ENCODE measurements at places on chromosomes 5 and 9.

DNA sequence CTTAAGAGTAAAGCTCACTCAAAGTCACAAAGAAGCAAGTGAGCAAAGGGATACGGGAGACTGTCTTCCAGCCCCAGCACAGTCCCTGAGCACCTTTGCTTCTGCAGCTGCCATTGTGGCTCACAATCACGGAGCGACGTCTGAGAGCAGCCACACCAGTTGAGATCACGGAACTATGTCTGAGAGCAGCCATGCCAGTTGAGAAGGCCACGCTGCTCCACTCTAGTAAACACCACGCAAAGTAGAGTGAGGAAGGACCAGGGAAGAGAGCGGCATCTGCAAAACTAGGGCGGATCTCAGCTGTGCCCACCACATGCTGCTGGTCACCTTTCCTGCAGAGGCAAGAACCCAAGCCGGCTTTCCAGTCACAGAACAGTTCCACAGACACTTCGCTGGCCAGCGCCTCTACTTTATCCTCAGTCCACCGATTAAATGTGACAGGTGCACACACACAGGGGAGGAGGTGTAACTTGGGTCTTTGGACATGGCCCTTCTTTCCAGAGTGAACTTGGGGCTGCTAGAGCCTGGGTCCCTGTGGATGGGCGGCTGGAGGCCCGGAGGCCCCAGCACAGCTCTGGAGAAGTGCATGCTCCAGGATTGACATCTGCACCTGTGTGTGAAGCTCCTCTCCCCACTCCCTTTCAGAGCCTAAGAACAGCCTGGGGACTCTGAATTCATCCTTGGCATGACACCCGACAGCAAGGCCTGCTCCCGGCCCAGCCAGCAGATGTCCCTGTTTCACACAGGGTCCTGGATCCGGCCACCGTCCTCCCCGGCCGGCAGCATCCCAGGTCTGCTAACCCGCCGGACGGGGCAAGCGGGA lies 324.9 kb upstream of the IRX4 start:
- no peak for DNase-seq

DNA sequence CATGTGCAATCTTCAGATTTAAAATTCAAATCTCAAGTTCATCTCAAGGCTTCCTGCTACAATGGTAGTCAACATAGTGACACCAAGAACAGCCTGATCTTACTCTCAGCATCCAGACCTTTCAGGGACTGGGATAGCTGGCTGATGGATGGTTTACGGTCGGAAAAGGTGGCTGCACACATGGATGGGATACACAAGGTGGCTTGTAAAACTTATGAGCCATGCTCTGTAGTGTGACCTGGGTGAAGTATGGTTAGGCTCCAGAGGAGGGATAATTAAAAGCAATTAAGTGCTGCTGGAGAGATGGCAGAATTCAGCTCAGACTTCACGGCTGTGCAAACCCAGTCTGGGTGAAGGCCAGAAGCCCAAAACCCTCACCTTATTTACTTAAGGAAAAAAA lies 379.5 kb downstream of the NFIB start:
- no peak for DNase-seq

DNA sequence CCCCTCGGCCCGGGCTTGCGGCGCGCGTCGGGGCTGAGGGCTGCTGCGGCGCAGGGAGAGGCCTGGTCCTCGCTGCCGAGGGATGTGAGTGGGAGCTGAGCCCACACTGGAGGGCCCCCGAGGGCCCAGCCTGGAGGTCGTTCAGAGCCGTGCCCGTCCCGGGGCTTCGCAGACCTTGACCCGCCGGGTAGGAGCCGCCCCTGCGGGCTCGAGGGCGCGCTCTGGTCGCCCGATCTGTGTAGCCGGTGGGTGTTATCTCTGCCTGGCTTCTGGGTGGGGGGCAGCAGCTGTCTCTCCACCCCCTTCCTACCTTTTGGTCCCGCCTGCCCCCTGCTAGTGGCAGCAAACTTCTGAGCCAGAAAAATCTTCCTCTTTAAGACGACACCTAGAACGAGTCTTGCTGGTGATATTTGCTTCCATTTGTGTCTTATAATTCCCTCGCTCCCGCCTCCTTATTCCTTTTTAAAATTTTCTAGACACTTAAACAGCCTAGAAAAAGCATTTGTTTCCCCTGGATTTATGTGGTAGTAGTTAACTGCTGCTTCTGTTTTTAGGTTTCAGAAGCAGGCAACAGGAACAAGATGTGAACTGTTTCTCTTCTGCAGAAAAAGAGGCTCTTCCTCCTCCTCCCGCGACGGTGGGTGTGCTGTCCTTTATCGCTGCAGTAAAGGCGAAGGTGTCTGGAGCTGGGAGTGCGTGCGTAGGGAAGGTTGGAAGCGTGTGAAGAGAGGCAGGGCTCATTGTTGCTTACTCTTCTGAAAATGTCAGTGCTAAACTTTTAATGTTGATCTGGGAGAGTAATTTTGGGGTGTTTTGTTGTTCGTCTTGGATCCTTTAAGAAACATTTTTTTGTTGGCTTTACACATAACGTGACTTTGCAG lies 554 bp downstream of the JAK2 start:
- no peak for DNase-seq

DNA sequence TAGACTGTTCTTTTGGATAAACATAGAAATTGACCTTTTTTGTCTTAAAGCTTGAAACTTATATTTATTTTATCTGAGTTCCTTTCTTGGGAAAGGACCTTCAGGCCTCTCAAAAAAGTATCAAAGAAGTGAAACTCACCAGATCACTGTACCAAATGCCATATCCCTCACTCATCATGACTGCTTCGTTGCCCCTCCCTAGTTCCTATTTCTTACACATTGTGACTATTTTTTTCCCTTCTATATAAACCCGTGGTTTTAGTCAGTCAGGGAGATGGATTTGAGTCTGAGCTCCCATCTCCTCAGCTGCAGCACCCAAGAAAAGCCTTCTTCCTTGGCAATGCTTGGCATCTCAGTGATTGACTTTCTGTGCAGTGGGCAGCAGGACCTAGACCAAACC lies 129.4 kb downstream of the LPAR1 start:
- DNase-seq: no peak

- DNase-seq: no peak
These were observed 73.3 kb upstream of the HMHB1 start for GRCh38 chr5:143738417-143739401.

GRCh38 chr5:178206166-178207101 lies 2.1 kb downstream of the HNRNPAB start:
- no peak for DNase-seq

DNA sequence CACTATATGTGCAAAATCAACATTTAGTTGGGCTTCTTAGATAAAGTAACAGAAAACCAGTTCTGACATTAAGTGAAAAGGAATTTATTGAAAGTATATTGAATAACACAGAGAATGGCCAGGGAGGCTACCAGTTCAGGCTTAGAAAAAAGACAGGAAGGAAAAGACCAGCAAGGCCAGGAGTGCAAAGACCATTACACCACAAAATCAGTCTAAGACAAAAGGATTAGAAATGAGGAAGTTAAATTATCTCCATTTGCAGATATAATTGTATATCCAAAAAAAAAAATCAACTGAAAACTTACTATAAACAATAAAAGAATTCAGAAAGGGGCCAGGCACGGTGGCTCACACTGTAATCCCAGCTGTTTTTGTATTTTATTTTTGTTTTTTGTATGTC lies 4.8 kb upstream of the TEX10 start:
- no peak for DNase-seq

- DNase-seq: no peak
These were observed 84.7 kb downstream of the NR3C1 start for GRCh38 chr5:143318833-143319232.

- no peak for DNase-seq
These were observed 59.8 kb upstream of the SNX2 start for GRCh38 chr5:122715095-122715494.

GRCh38 chr9:93248386-93249040 lies 64.6 kb downstream of the WNK2 start:
- DNase-seq: no peak

DNA sequence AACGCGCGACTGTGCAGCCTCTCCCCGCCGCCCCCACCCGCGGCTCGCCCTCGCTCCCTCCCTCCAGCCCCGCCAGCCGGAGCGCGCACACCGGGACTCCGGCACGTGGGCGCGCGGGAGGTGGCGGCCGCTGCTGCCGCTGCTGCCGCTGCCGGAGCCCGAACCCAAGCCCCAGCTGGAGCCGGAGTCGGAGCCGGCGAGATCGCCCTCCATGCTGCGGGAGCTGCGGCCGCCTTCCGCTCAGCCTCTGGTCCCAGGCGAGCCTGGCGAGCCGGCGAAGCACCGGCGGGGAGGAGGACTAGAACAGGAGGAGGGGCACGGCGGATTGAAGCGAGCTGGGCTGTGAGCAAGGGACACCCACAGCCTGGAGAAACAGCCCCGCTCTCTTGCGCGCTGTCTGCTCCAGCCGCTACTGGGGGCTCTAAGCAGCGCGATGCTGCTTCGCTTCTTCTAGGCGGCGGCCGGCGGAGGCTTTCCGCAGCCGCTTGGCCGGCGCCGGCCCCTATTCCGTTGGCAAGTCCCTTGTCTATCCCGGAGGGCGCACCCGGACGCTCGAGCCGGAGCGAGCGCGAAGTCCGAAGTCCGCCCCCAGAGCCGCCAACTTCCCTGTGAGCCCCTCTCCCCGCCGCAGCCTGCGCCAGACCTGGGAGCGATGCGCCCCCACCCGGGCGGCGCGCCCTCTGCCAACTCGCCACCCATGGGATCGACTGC lies 598.7 kb upstream of the SGCD start:
- no peak for DNase-seq

- DNase-seq: no peak
These were observed 13.3 kb upstream of the TRPM6 start for GRCh38 chr9:74901001-74901400.

DNA sequence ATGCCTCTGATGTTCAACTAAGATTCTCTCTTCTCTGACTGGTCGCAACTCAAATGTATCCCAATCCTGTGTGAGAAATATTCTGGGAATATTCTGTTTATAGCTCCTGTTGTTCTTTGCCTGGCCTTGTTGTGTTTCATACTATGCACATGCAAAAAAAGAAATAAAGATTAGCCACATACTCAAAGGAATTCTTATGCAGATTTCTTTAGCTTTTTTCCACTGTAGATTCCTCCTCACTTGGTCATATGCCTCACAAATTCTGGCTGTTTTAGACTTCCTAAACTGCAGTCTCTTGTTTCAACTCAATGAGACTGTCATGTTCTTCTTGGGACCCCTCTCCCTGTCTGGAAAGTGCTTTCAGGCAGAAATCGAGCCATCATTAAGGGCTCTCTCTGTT lies 217.5 kb upstream of the SH3GL2 start:
- no peak for DNase-seq

- no peak for DNase-seq
These were observed 26.4 kb upstream of the EXOC3 start for GRCh38 chr5:416636-416960.

DNA sequence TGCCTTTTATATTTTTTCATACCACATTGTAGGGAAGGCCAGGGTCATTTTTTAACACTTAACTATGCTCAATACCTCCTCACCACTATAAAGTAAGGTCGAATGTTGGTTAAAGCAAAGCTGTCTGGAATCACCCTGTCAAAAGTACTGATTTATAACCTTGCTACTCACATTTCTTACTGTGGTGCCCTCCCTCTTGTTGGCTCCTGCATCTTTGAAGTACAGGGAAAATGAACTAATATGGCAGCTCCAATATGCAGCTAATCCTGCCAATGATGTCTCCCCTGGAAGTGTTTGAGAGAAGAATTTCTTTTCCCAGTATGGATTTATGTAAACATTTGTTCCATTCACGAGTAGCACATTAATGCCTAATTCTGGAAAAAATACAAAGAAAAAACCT lies 108.4 kb upstream of the RPS23 start:
- DNase-seq: no peak

- no peak for DNase-seq
These were observed 838.3 kb downstream of the TLE4 start for GRCh38 chr9:80410106-80410505.

GRCh38 chr5:35012796-35013195 lies 35.0 kb downstream of the AGXT2 start:
- DNase-seq: no peak

- no peak for DNase-seq
These were observed 161.7 kb upstream of the CDH12 start for GRCh38 chr5:23014825-23015224.

- no peak for DNase-seq
These were observed 393.4 kb upstream of the ST8SIA4 start for GRCh38 chr5:101296477-101296876.

DNA sequence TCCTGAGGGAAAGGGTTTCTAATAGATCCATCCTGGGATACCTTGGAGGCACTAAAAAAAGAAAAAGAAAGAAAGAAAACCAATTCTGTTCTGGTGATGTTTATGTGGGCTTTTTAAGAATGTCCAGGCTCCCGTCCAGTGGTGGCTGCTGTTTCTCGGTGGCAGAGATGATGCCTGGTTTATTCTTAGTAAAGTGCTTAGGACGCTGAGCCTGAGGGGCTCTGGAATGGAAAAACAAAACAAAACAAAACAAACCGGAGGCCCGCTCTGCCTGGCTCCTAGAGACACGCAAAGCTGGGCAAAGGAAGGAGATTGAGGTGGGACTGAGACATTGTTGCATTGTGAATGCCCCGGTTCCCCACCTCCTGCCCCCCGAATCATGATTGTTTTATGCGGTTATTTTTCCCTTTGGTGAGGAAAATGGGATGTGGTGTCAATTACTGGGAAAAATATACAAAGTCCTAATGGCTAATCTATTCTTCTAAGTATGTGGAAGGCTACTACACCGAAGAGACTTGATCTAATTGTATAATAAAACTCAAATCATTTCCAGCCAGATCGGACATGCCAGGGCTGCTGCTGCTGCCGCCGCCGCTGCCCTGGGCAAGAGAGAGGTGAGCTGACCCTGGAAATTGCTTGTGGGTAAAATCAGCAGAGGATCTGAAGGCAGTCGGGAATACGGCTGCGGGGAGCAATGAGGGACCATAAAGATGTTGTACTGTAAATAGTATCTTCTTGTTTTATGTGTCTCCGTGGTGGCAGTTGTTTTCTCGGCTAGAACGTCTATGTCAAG lies 644.9 kb downstream of the CCDC171 start:
- no peak for DNase-seq

- no peak for DNase-seq
These were observed 743.2 kb upstream of the CDH10 start for GRCh38 chr5:25387953-25388352.

DNA sequence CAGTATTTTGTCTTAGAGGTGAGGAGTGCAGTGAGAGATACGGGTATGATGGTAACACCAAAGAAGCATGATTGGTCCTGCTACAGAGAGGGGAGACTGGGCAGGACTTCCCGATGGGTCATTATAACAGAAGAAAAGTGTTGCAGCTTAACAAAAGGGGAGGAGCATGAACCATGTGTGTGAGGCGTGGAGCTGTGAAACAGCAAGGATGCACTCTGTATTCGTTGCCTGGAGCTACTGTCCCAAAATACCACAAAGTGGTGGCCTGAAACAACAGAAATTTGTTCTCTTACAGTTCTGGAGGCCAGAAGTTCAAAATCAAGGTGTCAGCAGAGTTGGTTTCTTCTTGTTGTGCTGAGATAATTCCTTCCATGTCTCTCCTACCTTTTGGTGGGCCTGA lies 59.4 kb upstream of the GRHPR start:
- no peak for DNase-seq

GRCh38 chr9:135211524-135211890 lies 124.0 kb downstream of the OLFM1 start:
- DNase-seq: no peak

- no peak for DNase-seq
These were observed 270.4 kb downstream of the ENC1 start for GRCh38 chr5:74370168-74370567.
